ENCODE measurements at places on chromosomes 7 and 10. TPM values are rescaled to one million over a fixed set of nuclear protein-coding genes. Genes with fewer than 3 reads are reported as not detected.

Gene ANKRD61
- 0.15 TPM for total RNA-seq

Gene HGF
- total RNA-seq, result not detected

Gene MACC1
- 0.70 TPM for total RNA-seq

Gene CPVL
- total RNA-seq, result 0.25 TPM

Gene STEAP1B
- 0.23 TPM for total RNA-seq

Gene FAM241B
- total RNA-seq, result 11.2 TPM

Gene TAS2R41
- not detected for total RNA-seq

Gene ADARB2
- not detected for total RNA-seq

Gene SMURF1
- total RNA-seq, result 14.4 TPM

Gene TMEM72
- total RNA-seq, result not detected

Gene EPO
- total RNA-seq, result not detected

Gene CALCR
- not detected for total RNA-seq

Gene C10orf53
- not detected for total RNA-seq

Gene LRRD1
- total RNA-seq, result not detected

Gene PILRA
- total RNA-seq, result 0.48 TPM

Gene LRRC4
- 0.13 TPM for total RNA-seq

Gene SRRM3
- total RNA-seq, result not detected

Gene GRM3
- total RNA-seq, result not detected

Gene ACSM6
- not detected for total RNA-seq

Gene SFRP5
- total RNA-seq, result 0.11 TPM

Gene NXPH1
- not detected for total RNA-seq

Gene EN2
- total RNA-seq, result not detected

Gene TMEM139
- 0.80 TPM for total RNA-seq

Gene CFAP43
- total RNA-seq, result not detected

Gene PAPSS2
- total RNA-seq, result 0.11 TPM

Gene SLC26A3
- total RNA-seq, result not detected

Gene HMX2
- not detected for total RNA-seq

Gene LRIT1
- not detected for total RNA-seq

Gene FGF8
- total RNA-seq, result not detected

Gene GPR146
- 2.1 TPM for total RNA-seq

Gene MORN4
- total RNA-seq, result 3.6 TPM

Gene HTR5A
- not detected for total RNA-seq
